ENCODE measurements at places on chromosomes 2 and 18.

- DNase-seq: no peak
Observed at GRCh38 chr18:56835331-56835730, 184.2 kb downstream of the WDR7 start.

DNA sequence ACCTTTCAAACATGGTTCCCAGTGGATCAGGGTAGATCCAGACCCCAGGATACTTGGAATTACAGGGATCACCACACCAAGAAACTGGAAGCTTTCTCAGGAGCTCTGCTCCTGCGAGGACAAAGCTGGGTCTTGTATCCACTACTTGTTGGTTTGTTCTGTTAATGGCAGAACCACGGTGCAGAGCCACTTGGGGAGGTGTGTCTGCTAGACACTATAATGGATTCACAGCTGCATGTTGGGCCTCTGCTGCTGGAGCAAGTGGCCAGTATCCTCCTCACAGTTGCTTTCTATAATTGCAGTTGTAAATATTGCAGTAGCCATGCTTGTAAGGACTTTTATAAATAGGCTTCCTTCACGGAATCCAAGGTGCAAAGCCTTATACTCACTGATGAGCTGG is 12.9 kb downstream of the FOSL2 start:
- DNase-seq: no peak

DNA sequence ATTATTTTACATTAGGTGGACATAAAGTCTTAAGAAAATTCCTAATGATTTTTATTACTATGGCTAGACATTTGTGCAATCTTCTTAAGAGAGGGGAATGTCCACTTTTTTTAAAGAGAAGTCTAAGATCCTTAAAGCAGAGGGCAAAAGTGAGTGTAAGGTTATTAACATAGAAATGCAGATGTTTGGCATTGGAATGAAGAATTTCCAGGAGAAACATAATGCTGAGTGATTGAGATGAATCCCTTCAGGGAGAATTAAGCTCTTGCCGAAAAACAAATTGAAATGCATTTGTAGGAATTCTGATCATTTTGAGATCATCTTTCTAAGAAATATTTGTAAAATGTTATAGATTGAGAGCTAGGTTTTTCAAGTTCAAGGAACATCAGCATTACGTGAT is 15.0 kb downstream of the FAM124B start:
- DNase-seq: no peak

- DNase-seq: no peak
Observed at GRCh38 chr18:77102259-77103040, 30.1 kb downstream of the MBP start.

- DNase-seq: no peak
Observed at GRCh38 chr2:240140511-240140910, at the start of gene OTOS. Gene OTOS (minus strand): TSS chr2:240140658. CDS start chr2:240140326, 332 bp downstream.

GRCh38 chr2:64738026-64738425 is 84.3 kb upstream of the SERTAD2 start:
- no peak for DNase-seq

- DNase-seq: no peak
Observed at GRCh38 chr2:75340560-75340959, 141.2 kb upstream of the TACR1 start.

DNA sequence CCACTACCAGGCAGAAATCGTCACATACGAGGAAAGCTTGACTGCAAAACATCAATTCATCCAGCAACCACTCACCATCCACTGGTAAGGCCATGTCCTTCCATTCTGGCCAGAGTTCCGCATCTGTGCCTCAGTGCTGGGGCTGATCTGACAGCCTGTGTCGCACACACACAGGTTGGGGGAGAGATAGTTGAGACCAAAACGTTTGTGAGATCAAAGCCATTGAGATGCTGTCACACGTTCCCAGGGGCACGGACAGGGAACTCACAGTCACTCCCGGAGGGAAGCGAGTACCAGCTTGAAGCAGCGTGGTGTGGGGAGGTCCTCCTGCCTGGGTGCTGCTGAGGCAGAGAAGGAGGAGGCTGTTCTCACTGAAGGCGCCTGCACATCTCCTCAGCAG is 458.5 kb upstream of the SALL3 start:
- DNase-seq: no peak

DNA sequence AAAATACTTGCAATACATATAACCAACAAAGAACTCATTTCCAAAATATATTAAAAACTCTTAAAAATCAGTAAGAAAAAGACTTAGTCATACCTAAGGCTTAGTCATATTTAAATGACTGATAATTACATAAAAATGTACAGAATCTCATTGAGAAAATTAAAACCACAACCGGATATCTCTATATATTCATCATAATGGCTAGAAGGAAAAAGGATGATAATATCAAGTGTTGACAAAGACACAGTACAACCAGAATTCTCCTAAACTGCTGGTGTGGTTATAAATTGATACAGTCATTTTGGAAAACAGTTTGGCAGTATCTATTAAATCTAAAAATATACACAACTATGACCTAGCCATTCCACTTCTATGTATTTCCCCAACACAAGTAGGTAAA is 27.1 kb upstream of the IHH start:
- no peak for DNase-seq

GRCh38 chr2:30439879-30440278 is 7.2 kb upstream of the LCLAT1 start:
- no peak for DNase-seq
